ENCODE measurements at places on chromosomes 2 and 18. TPM values are rescaled to one million over a fixed set of nuclear protein-coding genes. Genes with fewer than 3 reads are reported as not detected.
A peak's percentile ranks its signal among the peaks of the same experiment; 100 is the strongest.

MC5R gene
- 0.61 TPM for total RNA-seq

STARD6 gene
- 0.09 TPM for total RNA-seq

SDC1 gene
- total RNA-seq, result 6.8 TPM

DNA sequence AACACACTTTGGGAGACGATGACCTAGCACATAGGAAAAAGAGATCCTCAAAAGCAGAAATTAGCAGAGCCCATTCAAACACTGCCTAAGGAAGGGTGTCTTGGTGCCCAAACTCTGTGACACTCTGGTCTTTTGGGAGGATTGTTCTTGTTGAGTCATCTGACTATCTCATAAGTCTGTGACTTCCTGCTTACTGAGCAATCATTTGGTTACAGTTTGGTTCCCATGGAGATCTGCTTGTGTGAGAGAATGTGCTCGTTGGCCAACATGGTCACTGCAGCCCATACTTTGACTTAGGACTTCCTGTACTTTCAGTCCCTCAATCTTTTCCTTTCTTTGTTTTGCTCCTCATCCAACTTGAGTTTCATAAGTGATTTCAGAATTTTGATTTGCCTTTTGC is 602.9 kb downstream of the NYAP2 start:
- H3K4me1 ChIP-seq, result no peaks in the 10 kb centered on the region
- no peaks in the 10 kb centered on the region for H3K36me3 ChIP-seq
- no peak overlapping the region for H3K4me3 ChIP-seq
- no peak overlapping the region for H3K27ac ChIP-seq

CYP26B1 gene
- 10.3 TPM for total RNA-seq

- no peak overlapping the region for H3K4me3 ChIP-seq
- H3K4me1 ChIP-seq, result no peaks in the 10 kb centered on the region
- DNase-seq, result no peak
- H3K27ac ChIP-seq, result no peak overlapping the region
- no peaks in the 10 kb centered on the region for H3K27me3 ChIP-seq
These were observed 154.2 kb downstream of the ATP9B start for GRCh38 chr18:79223431-79223830.

FBLN7 gene
- total RNA-seq, result 6.0 TPM

CAPN14 gene
- total RNA-seq, result 0.52 TPM

DNA sequence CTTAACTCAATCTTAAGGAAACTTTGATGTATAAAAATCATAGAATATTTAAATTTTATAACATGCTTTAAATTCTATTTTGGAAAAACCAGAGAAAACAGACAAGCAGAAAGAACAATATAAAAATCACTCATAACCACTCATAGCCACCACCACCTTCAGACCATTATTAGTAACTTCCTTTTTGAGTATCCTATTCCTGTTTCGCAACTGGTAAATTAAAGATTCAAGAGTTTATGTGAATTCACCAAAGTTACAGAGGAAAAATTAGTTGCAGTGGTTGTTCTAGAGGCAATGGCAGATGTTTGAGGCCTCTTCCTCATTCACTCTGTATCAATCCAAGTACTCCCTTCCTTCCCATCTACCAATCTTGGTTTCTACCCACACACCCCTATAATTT is 49.3 kb upstream of the PROKR1 start:
- H3K27me3 ChIP-seq, result no peaks in the 10 kb centered on the region
- H3K27ac ChIP-seq, result no peak overlapping the region
- no peaks in the 10 kb centered on the region for H3K36me3 ChIP-seq

- no peaks in the 10 kb centered on the region for H3K4me1 ChIP-seq
- no peak overlapping the region for H3K4me3 ChIP-seq
- no peak overlapping the region for H3K27ac ChIP-seq
- H3K36me3 ChIP-seq, result no peaks in the 10 kb centered on the region
These were observed 67.6 kb downstream of the TPGS2 start for GRCh38 chr18:36761186-36761698.

GRCh38 chr2:163934131-163934530 is 198.3 kb upstream of the FIGN start:
- no peak overlapping the region for H3K27ac ChIP-seq
- H3K4me3 ChIP-seq, result no peak overlapping the region
- no peak for DNase-seq
- H3K36me3 ChIP-seq, result no peaks in the 10 kb centered on the region
- H3K27me3 ChIP-seq, result no peaks in the 10 kb centered on the region
- no peaks in the 10 kb centered on the region for H3K4me1 ChIP-seq

GRCh38 chr2:59774821-59775433 is 778.5 kb downstream of the BCL11A start:
- H3K27ac ChIP-seq, result no peak overlapping the region
- H3K4me1 ChIP-seq, result peaks cover 2% of the 10 kb centered on the region
- DNase-seq, result no peak
- no peak overlapping the region for H3K4me3 ChIP-seq
- no peaks in the 10 kb centered on the region for H3K27me3 ChIP-seq

GRCh38 chr18:62660691-62661090 is 54.6 kb upstream of the PHLPP1 start:
- no peak overlapping the region for H3K4me3 ChIP-seq
- no peaks in the 10 kb centered on the region for H3K4me1 ChIP-seq
- DNase-seq, result no peak
- H3K27me3 ChIP-seq, result no peaks in the 10 kb centered on the region
- no peaks in the 10 kb centered on the region for H3K36me3 ChIP-seq
- H3K27ac ChIP-seq, result no peak overlapping the region

DNA sequence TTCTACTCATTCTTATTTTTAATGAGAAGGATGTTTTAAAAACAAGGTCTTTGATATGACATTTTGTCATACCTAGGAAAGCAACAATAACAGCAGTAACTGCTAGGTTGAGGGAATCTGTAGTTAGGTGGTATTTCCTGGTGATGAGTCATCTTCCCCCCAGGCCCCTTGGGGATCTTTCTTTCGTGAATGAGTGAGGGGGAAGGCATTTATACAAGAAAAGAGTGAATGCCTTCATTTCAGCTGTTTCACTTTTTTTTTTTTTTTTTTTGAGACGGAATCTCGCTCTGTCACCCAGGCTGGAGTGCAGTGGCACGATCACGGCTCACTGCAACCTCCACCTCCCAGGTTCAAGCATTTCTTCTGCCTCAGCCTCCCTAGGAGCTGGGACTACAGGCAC is 108.6 kb downstream of the MAP4K4 start:
- no peaks in the 10 kb centered on the region for H3K27me3 ChIP-seq
- H3K4me1 ChIP-seq, result peaks cover 17% of the 10 kb centered on the region
- DNase-seq, result no peak
- no peak overlapping the region for H3K27ac ChIP-seq
- no peak overlapping the region for H3K4me3 ChIP-seq
- H3K36me3 ChIP-seq, result no peaks in the 10 kb centered on the region

- H3K4me1 ChIP-seq, result peaks cover 6% of the 10 kb centered on the region
- H3K27me3 ChIP-seq, result no peaks in the 10 kb centered on the region
- H3K36me3 ChIP-seq, result no peaks in the 10 kb centered on the region
- H3K4me3 ChIP-seq, result no peak overlapping the region
These were observed 41.1 kb downstream of the NETO1 start for GRCh38 chr18:72826736-72827135.

GTF2A1L gene
- total RNA-seq, result 0.47 TPM

GRCh38 chr18:32298171-32298667 is 108.4 kb downstream of the MEP1B start:
- no peak for DNase-seq
- no peaks in the 10 kb centered on the region for H3K4me1 ChIP-seq
- no peaks in the 10 kb centered on the region for H3K36me3 ChIP-seq
- no peak overlapping the region for H3K27ac ChIP-seq

DNA sequence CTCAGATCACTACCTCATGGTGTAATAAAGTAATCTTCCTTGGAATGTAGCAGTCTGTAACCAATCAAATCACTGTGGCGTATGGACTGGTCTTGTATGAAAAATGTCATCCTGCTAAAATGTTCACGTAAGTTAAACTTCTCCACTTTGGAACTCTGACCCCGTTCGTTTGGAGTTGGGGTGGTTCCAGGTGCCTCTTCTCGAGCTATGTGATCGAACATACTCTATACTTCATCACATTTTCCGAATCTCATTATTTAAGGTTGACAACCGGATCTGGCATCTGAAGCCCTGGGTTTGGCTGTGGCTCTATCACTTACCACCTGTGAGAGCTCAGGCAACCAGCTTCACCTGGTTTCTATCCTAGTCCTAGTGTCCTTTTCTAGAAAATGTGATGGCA is 148.0 kb upstream of the MYCN start:
- H3K4me1 ChIP-seq, result no peaks in the 10 kb centered on the region
- no peak overlapping the region for H3K4me3 ChIP-seq
- no peak overlapping the region for H3K27ac ChIP-seq
- DNase-seq, result no peak
- H3K36me3 ChIP-seq, result no peaks in the 10 kb centered on the region

LCLAT1 gene
- total RNA-seq, result 12.9 TPM

FNDC4 gene
- 0.85 TPM for total RNA-seq

DNA sequence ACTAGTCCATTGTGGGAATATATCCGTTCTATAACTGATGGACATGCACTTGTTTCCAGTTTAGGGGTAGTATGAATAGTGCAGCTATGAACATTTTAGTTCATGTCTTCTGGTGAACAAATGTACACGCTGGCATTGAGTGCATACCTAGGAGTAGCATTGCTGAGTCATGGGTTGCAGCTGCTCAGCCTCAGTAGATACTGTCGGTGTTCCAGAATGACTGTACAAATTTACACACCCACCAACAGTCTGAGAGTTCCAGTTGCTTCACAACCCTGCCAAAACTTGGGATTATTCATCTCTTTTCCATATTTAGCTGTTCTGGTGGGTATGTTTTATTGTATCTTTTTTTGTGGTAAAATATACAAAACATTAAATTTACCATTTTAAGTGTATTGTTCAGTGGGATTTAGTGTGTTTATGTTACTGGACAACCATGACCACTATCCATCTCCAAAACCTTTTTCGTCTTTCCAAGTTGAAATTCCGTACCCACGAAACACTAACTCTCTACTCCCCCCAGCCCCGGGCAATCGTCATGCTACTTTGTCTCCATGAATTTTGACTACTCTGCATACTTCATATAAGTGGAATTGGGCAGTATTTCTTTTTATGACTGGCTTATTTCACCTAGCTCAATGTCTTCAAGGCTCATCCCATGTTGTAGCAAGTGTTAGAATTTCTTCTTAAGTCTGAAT is 281.0 kb downstream of the PRKCE start:
- no peak overlapping the region for H3K27ac ChIP-seq
- no peak overlapping the region for H3K4me3 ChIP-seq
- no peaks in the 10 kb centered on the region for H3K27me3 ChIP-seq
- no peak for DNase-seq
- H3K4me1 ChIP-seq, result peaks cover 3% of the 10 kb centered on the region
- H3K36me3 ChIP-seq, result no peaks in the 10 kb centered on the region

GRCh38 chr2:204510709-204511420 is 34.4 kb upstream of the PARD3B start:
- H3K27ac ChIP-seq, result no peak overlapping the region
- H3K4me3 ChIP-seq, result no peak overlapping the region
- H3K27me3 ChIP-seq, result no peaks in the 10 kb centered on the region
- no peak for DNase-seq

TTN gene
- total RNA-seq, result 5.4 TPM

DNA sequence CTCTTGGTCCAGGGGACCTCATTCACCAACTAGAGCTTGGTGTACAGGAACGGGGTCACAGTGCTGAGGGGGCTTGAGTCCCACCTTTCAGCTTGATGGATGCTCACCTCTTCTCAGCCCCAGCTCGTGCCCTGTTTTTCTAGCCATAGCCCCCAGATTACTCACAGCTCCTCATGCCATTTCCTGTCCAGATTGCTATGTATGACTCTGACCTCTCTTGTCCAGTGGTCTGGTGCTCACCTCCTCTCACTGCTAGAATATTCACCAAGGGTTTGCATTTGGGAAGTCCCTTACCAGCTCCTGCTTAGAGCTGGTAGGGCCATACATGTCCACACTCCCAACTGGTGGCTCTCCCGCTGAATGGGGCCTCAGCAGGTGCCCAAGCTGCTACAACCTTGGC is 5.9 kb downstream of the LBX2 start:
- peaks cover 42% of the 10 kb centered on the region for H3K36me3 ChIP-seq
- no peak overlapping the region for H3K4me3 ChIP-seq
- no peak for DNase-seq
- peaks cover 28% of the 10 kb centered on the region for H3K27me3 ChIP-seq

- peaks cover 9% of the 10 kb centered on the region for H3K27me3 ChIP-seq
- DNase-seq, result peak; percentile 38
- H3K4me3 ChIP-seq, result no peak overlapping the region
- H3K36me3 ChIP-seq, result no peaks in the 10 kb centered on the region
- no peaks in the 10 kb centered on the region for H3K4me1 ChIP-seq
These were observed 49.9 kb upstream of the DAPL1 start for GRCh38 chr2:158745067-158745865.

DNA sequence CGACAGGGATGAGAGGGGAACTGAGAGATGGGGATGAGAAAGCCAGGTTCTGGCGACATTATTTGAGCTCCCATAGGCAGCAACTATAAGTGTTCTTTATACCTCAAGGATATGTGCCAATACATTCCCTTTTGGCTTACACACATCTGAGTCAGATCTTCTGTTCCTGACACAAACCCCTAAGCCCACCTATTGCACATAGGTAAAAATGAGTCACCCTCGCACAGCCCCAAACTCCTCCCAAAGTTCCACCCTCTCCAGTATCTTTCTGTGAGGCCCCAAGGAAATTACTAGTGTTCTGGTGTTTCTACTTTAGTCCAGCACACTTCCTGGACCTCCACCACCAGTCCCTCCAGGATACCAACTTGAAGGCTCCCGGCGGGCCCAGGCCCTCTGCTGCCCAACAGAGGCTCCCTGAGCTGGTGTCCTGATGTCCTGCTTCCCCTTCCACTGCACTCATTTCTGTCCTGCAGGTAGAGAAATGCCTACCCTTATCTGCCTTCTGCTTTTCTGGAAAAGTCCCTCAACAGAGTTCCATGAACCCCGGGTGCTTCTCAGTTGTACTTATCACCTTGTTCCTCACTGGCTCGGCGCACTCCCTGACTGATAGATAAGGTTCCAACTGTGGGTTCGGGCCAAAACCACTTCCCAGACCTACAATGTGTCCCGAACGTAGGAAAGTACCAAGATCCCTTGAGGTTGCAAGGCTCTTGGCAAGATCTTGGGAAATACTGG is 125.5 kb downstream of the EN1 start:
- no peaks in the 10 kb centered on the region for H3K36me3 ChIP-seq
- no peak for DNase-seq
- H3K27ac ChIP-seq, result no peak overlapping the region
- H3K27me3 ChIP-seq, result no peaks in the 10 kb centered on the region

COX7A2L gene
- 128 TPM for total RNA-seq

MEIS1 gene
- 9.8 TPM for total RNA-seq

UGT1A8 gene
- 0.24 TPM for total RNA-seq

DNA sequence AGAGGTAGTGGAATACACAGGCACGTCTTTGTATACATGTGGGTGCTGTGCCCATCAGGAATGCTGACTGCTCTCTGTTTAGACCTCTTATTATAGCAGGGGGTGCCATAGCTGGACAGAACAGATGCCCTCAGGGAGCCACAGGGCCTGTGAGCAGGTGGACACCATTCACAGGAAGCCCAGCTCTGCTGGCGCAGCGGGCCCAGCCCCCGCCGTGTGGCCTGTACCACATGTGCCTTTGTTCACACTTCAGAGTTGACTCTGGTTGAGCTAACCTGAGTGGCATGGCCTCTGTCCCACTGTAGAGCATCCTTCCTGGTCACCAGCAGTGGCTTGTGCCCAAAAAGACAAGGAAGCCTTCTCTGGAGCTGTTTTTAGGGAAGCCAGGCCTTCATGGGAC is 730.9 kb upstream of the ID2 start:
- H3K4me3 ChIP-seq, result no peak overlapping the region
- no peak for DNase-seq
- no peaks in the 10 kb centered on the region for H3K36me3 ChIP-seq
- no peaks in the 10 kb centered on the region for H3K27me3 ChIP-seq
